Dermis blood vessel endothelial cell (primary cell): ENCODE measurements at places on chromosomes 16 and 17. TPM values are rescaled to one million over a fixed set of nuclear protein-coding genes. Genes with fewer than 3 reads are reported as not detected.

- DNase-seq, result no peak
Measured at GRCh38 chr17:14448818-14449217, 147.9 kb downstream of the HS3ST3B1 start.

- no peak for DNase-seq
Measured at GRCh38 chr17:55394357-55395021, 27.1 kb downstream of the MMD start.

CCL15 gene
- total RNA-seq, result not detected in 2 replicates

GRCh38 chr16:23842137-23842600 lies 6.4 kb downstream of the PRKCB start:
- no peak for DNase-seq

DNA sequence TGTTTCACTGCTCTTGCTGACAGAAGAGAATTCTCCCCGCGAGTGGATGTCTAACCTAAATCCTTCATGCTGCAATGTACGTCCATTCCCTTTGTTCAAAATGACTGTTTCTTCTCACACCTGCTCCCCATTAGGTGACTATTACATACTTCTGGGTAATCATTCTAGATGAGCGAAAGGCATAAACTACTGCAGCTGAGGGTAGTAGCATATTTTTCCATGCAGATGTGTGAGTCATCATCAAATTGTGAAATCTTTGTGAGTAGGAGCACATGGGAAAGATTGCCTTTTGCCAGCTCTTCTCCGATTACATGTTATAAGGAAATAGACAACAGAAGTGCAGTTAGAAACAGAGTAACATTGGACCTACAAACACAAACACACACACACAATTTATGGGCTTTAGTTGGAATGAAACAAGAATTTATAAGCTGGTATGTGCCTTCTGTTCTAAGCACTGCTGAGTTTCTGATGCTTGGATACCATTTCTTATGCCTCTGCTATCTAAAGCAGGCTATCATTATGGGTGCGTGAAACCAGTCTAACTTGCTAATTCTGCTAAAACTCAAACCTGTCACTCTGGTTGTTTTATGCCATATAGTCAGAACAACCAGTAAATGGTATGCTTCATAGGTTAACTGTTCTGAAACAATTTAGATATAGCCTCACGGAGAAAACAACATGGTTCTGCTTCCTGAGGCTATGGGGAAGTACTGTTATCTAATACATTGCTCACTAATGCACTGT lies 346.9 kb upstream of the PSMD7 start:
- no peak for DNase-seq

DNA sequence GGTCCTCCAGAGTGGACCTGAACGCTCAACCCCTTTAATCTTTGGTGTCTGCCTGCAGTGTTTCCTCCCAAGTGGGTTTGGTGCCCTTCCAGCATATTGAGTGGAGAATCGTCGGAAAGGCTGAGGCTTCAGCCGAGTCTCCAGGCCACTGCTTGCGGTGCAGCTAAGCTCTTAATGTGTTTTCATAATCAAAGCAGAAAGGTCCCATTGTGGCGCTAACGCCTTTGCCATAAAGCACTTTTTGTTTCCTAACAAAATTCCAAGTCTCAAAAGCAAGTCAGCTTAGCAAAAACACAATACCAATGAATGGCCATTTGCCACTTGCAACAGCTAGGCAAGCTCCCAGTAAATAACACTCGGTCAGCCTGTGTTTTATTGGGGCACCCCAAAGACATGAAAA lies 57.6 kb downstream of the KSR1 start:
- DNase-seq, result no peak

DNA sequence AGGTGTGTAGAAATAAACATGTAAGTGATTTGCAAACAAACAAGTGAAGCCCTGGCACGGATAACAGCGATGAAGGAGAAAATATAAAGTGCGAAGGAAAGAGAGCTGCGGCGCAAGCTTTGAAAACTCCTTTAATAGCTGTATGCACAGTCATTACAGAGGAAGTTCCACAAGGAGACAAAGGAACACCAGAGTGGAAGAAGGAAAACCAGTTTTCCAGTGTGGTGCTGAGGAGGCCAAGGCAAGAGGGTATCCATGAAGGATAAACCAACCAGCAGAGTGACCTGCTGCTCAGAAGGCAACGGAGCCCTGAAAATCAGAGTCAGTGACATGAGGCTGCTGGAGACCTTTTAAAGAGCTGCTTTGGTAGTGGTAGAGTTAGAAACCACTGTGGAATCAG lies 24.4 kb downstream of the METTL16 start:
- DNase-seq, result no peak

GRCh38 chr16:82738699-82739098 lies 111.9 kb downstream of the CDH13 start:
- DNase-seq, result no peak
